ENCODE measurements at places on chromosomes 5 and 9. TPM values are rescaled to one million over a fixed set of nuclear protein-coding genes. Genes with fewer than 3 reads are reported as not detected.

DNA sequence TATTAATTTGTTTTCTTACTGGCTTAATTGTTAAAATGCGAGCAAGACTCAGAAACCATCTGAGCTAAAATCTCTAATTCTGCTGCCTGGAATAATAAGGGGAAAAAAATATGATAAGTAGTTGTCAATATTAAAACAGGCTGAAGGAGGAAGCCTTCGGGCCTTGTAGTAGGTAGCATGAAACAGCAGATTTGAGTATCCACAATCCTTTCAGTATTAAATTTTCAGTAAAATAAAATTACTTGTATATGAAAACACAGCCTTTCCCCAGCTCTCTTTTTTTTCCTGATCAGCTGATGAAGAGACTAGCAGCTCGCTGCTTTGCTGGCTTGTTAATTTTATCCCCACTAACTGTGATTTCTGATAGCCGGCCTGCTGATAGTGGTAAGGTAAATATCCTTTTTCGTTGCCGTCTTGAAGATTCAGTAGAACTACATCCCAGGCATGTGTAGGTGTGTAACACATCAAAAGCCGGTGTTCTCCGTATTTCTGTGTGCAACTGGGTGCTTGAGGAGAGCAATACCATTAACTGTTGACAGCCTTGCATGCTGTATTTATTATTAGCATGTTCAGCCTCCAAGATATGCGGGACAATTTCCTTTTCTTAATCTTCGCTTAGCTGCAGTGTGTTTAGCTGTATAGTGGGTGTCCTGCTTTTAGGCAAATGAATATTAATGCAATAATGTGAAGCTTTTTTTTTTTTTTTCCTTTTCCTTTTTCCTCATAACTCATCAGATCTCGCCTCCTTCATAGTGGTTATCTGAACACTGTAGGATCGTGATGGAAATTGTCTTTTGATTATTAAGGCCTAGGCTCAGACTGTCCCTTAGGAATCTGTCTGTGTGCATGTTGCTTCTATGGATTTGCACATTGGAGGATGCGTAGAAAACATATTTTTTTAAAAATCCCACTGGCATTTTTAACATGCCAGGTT lies 144.6 kb downstream of the SMARCA2 start:
- no peaks in the 10 kb centered on the region for H3K27me3 ChIP-seq
- H3K27ac ChIP-seq, result peak overlapping the region; percentile 9
- DNase-seq, result no peak
- H3K36me3 ChIP-seq, result no peaks in the 10 kb centered on the region
- peak overlapping the region; percentile 63 for H3K4me3 ChIP-seq

DNA sequence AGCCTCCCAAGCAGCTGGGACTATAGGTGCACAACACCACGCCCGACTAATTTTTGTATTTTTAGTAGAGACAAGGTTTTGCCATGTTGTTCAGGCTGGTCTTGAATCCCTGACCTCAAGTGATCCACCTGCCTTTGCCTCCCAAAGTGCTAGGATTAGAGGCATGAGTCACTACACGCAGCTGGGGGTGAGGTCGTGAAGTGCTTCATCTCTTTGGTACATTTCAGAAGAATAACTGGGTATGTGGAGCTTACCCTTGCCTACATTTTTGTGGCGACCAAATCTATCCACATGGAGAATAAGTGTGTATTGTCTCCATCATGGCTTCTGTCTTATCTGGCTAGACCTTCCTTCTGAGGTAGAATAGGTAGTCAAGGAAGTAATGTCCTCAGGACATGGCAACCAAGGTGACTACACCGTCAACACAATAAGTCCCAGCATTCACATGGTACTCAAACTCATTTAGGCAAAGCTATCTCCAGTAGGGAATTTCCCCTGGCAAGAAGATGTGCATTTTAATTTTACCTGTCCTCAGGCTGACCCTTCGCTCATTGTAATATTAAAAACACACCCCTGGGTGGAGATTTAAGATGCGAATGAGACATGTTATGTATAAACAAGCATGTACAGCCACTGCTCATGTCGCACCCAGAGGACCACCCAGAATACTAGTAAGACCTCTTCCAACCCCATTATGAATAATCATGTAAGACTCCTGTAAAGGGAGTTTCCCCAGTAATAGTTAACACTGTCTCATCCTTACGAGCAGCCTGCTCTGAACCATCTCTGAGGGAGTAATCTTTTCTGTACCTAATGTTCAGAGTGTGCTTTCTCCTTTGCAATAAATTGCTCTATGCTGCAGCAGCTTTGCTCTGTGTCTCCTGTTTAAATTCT lies 1173.2 kb downstream of the TAF11L14 start:
- H3K27ac ChIP-seq, result no peak overlapping the region
- no peaks in the 10 kb centered on the region for H3K27me3 ChIP-seq
- no peak overlapping the region for H3K4me3 ChIP-seq
- no peak for DNase-seq

- H3K4me3 ChIP-seq, result no peak overlapping the region
- H3K36me3 ChIP-seq, result no peaks in the 10 kb centered on the region
- no peak for DNase-seq
- H3K27ac ChIP-seq, result no peak overlapping the region
Observed at GRCh38 chr5:124468671-124469411, 277.6 kb downstream of the ZNF608 start.

- H3K36me3 ChIP-seq, result no peaks in the 10 kb centered on the region
- H3K4me1 ChIP-seq, result no peaks in the 10 kb centered on the region
- no peak for DNase-seq
- no peak overlapping the region for H3K4me3 ChIP-seq
- no peak overlapping the region for H3K27ac ChIP-seq
- H3K27me3 ChIP-seq, result peaks cover 12% of the 10 kb centered on the region
Observed at GRCh38 chr9:121685146-121685794, 33.8 kb downstream of the DAB2IP start.

DNA sequence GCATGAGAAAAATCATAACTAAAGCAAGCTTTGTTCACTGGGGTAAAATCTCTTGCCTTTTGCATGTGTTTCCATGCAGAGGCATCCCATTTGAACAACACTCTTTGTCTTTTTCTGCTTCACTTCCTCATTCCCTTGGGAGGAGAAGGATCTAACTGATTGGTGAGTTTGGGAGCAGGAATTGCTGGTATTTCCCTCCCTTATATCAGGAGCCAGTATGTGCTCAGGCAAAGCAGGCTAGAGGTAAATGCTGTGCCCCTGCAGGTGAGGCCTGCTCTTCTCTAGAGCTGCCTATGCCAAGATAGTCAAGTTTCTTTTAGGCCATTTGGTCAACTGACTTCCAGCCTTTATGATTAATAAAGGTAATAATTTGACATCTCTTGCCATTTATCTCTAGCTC lies 179.9 kb downstream of the COX7C start:
- H3K4me1 ChIP-seq, result no peaks in the 10 kb centered on the region
- H3K36me3 ChIP-seq, result no peaks in the 10 kb centered on the region
- no peak overlapping the region for H3K4me3 ChIP-seq

GRCh38 chr9:112369817-112370216 lies 10.1 kb upstream of the HSDL2 start:
- peaks cover 6% of the 10 kb centered on the region for H3K4me1 ChIP-seq
- H3K27ac ChIP-seq, result no peak overlapping the region
- no peak overlapping the region for H3K4me3 ChIP-seq
- H3K36me3 ChIP-seq, result peaks cover 9% of the 10 kb centered on the region

DNA sequence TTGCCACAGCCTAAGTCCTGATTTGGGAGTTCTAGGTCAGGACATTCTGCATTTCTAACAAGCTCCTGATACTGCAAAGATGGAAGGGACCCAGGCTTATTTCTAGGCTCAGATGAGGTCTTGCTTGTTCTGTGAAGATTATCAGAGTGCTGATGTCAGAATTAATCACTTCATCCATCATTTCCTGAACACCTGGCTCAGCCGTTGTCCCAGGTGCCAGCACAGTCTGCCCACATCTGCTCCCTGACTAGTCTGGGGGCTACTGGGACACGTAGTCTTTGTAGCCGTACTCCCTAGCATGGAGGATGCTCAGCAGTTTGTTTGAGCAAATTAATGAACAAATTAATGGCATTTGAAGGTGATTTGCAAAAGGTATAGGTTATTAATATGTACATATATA lies 17.9 kb upstream of the SPINK4 start:
- no peaks in the 10 kb centered on the region for H3K27me3 ChIP-seq
- H3K36me3 ChIP-seq, result no peaks in the 10 kb centered on the region
- peaks cover 18% of the 10 kb centered on the region for H3K4me1 ChIP-seq
- no peak overlapping the region for H3K4me3 ChIP-seq

GRCh38 chr5:139783436-139783965 lies 12.1 kb upstream of the PSD2 start:
- DNase-seq, result no peak
- peaks cover 21% of the 10 kb centered on the region for H3K27me3 ChIP-seq
- peaks cover 5% of the 10 kb centered on the region for H3K4me1 ChIP-seq
- no peaks in the 10 kb centered on the region for H3K36me3 ChIP-seq
- no peak overlapping the region for H3K4me3 ChIP-seq

DNA sequence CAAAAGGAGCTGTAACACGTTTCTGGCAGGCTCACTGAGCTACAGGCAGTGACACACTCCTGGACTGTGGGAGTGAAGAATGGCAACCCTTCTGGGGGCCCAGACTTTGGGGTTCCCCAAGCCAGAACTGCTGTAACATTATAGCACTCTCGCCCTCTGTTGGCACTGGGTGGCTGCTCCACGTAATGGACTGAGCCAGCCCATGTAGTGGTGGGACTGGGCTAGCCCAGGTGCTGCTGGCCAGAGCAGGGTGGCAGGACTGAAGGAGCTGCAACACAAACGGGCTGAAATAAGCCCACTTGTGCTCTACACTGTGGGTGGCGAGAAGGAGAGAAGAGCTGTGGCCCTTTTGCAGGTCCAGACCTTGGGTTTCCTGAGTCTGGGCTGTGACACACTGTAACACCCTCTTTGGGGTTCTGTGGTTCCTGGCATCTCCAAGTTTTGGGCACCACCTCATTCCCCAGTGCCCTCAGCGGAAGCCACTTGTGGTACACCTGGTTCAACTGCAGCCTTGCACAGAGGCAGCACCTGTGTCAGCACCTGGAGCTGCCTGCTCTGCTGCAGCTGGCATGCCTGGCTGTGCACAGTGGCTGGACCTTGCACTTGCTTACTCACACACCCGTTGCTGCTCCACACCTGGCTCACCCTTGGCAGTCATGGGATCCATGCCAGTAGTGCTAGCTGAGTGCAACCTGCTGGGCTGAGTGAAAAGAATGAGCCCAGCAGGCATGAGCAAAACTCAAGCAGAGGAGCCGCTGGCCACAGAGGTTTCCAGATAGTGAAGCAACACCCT lies 95.0 kb upstream of the PRR16 start:
- no peaks in the 10 kb centered on the region for H3K4me1 ChIP-seq
- H3K27ac ChIP-seq, result no peak overlapping the region
- no peaks in the 10 kb centered on the region for H3K27me3 ChIP-seq

- DNase-seq, result no peak
- no peaks in the 10 kb centered on the region for H3K27me3 ChIP-seq
- H3K4me3 ChIP-seq, result no peak overlapping the region
- no peak overlapping the region for H3K27ac ChIP-seq
- no peaks in the 10 kb centered on the region for H3K4me1 ChIP-seq
Observed at GRCh38 chr5:167634432-167634831, 657.0 kb upstream of the WWC1 start.

DNA sequence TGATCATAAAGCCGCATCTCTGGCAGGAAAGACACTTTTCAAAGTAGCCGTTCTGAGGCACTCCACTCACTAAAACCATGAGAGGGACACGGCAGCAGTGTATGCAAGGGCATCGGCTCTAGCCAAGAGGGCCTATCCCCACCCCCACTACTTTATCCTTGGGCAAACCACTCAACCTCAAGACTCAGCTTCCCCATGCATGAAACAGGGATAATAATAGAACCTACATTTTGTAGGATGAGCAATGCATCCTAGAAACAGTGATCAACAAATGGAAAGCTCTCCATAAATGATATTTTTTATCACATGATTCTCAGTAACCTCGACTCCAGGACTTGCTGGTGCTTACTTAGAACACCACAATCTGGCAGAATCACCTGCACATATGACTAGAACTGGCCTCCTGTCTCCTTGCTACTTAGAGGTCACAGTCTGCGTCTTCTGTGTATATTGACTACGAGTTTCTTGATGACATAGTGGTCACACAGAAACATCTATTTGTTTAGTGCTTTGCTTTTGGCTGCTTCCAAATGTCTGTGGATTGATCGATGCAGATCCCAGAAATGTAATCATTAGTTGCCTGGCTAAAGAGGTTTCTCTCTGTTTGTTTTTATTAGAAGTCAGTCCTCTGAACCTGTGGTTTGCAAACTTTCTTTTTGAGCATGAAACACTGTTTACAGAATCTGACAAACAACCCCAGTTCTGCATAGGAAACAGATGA lies 102.1 kb downstream of the LHFPL2 start:
- no peak for DNase-seq
- no peaks in the 10 kb centered on the region for H3K4me1 ChIP-seq
- no peak overlapping the region for H3K4me3 ChIP-seq
- no peak overlapping the region for H3K27ac ChIP-seq
- no peaks in the 10 kb centered on the region for H3K36me3 ChIP-seq
- no peaks in the 10 kb centered on the region for H3K27me3 ChIP-seq

Gene PCDHB15
- total RNA-seq, result not detected

Gene IL4
- total RNA-seq, result 1.2 TPM

Gene NUTM2F
- total RNA-seq, result not detected

Gene HRCT1
- total RNA-seq, result not detected

Gene CDH9
- not detected for total RNA-seq
